ENCODE measurements at places on chromosomes 5 and 9.

- no peak for DNase-seq
Measured at GRCh38 chr5:124754206-124754927, 7.9 kb upstream of the ZNF608 start.

GRCh38 chr5:17174965-17175364 is 42.5 kb upstream of the BASP1 start:
- DNase-seq, result no peak

GRCh38 chr9:91029650-91030361 is 228.2 kb downstream of the SYK start:
- DNase-seq, result no peak

DNA sequence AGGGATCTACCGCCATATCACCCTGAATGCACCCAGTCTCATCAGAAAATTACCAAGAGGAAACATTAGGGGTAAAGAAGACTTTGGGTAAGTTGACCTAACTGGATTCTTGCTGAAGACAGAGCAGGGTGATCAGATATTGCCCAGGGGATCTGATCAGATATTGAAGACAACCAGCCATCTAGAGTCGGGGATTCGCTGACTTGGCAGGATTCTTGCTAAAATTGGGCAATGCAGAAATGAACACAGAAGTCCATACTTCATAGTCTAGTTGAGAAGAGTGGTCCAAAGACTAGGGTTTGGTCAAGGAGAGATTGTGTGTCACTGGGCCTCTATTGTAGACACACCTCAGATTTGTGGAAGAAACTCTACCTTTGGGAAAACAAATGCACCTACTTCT is 107.2 kb downstream of the SV2C start:
- DNase-seq, result no peak

DNA sequence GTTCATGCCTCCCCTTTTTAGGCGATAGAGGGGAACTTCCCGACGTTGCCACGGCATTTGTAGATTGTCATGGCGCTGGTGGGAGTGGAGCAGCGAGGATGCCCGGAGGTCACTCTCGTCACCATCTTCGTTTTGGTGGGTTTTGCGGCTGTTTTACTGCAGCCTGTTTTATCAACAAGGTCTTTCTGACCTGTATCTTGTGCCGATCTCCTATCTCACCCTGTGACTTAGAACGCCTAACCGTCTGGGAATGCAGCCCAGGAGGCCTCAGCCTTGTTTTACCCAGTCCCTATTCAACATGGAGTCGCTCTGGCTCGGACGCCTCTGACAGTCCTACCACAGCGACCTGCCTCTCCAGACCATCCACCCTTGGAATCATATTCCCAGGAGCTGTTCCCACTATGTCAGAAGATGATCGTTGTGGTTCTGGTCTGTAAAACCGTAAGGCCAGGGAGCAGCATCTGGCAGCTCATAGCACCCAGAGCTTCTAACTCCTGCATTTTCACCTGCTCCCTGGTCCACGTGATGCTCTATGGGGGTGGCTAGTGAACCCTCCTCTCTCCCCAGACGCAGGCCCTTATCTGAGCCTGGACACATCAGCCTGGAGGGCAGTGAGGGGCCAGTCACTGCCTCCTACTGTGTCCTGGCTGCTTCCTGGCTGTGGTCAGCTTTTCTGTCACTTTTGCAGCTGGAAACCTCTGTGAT is 35.1 kb upstream of the CLK4 start:
- no peak for DNase-seq

DNA sequence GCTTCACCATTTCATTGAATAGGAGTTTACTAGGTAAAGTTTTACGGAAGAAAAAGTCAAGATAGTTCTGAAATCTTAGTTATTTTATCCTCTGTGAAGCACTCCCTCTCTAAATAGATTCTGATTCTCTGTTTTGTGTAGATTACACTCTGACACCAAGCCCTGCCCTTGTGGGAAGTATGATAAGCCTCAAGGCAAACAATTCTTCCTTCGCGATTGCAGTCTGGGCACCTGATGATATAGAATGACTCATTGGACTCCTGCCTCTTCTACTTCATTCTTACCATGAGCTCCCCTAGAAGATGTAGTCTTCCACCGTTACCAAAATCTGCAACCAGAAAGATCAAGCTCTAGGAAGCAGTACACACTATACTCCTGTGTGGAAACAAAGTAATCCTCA is 626.9 kb upstream of the PTGER4 start:
- DNase-seq, result no peak

GRCh38 chr9:96779089-96779488 is 1.2 kb upstream of the ZNF510 start:
- no peak for DNase-seq

DNA sequence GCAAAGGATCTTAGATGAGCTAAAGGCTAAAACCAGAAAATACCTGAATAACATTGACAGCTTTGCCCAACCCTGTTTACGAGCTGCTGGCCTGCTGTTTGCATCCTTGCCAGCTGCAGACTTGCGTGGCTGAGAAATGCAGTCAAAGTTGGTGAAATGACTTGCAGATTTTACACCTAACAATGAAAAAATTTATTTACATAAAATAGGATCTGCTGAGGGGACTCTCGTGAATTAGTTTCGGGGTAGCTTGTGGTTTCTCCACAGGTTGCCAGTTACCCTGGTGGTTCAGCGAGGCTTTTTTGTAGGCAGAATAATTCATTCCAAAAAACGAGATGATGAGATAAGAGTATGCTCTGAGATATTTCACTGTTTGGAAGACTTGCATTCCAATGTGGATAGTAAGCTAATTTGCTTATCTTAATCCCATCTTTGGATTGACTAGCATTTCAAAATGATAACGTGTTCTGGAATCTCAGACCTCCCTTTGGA is 65.7 kb upstream of the FANCC start:
- peak; percentile 73 for DNase-seq

GRCh38 chr5:97553604-97554452 is 370.8 kb upstream of the RIOK2 start:
- no peak for DNase-seq

- DNase-seq, result no peak
Measured at GRCh38 chr5:69343083-69343482, 10.5 kb upstream of the CCDC125 start.

GRCh38 chr9:128360826-128361225 is 10.3 kb upstream of the URM1 start:
- DNase-seq, result no peak

DNA sequence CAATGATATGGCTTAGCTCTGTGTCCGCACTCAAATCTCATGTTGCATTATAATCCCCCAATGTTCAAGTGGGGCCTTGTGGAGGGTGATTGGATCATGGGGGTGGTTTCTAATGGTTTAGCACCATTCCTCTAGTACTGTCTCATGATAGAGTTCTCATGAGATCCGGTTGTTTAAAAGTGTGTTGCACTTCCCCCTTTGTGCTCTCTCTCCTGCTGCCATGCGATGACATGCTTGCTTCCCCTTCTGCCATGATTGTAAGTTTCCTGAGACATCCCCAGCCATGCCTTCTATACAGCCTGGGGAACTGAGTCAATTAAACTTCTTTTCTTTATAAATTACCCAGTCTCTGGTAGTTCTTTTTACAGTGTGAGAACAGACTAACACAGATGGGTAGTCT is 427.1 kb downstream of the CHSY3 start:
- no peak for DNase-seq

Measured in H54 (cell line).